Tibial nerve (tissue), 4 donors: ENCODE measurements at places on chromosomes 12 and 14.

DNA sequence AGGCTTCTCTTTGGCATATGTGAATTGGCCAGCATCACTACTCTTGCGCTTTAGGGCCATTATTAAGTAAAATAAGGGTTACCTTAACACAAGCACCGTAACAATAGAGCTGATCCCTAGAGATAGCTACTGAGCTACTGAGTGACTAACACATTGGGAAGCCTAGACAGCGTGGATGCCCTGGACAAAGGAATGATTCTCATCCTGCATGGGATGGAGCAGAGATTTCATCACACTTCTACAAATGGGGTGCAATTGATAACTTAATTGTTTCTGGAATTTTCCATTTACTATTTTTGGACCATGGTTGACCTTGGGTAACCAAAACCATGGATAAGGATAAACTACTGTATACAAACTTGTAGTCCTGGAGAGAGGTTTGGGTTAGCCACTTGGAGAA, 57.1 kb downstream of the FBXO34 start:
- no peaks in the 10 kb centered on the region for H3K27me3 ChIP-seq

GRCh38 chr12:89971880-89972279, 263.2 kb upstream of the ATP2B1 start:
- DNase-seq: no peak
- no peak overlapping the region for H3K4me3 ChIP-seq
- H3K36me3 ChIP-seq: no peaks in the 10 kb centered on the region
- no peaks in the 10 kb centered on the region for H3K27me3 ChIP-seq

- no peak overlapping the region for H3K4me3 ChIP-seq
- peak overlapping the region; percentile 74 for H3K27ac ChIP-seq
- no peaks in the 10 kb centered on the region for H3K36me3 ChIP-seq
- H3K27me3 ChIP-seq: no peaks in the 10 kb centered on the region
- peaks cover 4% of the 10 kb centered on the region for H3K4me1 ChIP-seq
These were observed 237.1 kb downstream of the SLC41A2 start for GRCh38 chr12:104721039-104721405.

- H3K4me1 ChIP-seq: no peaks in the 10 kb centered on the region
- no peaks in the 10 kb centered on the region for H3K36me3 ChIP-seq
- no peak overlapping the region for H3K4me3 ChIP-seq
- no peaks in the 10 kb centered on the region for H3K27me3 ChIP-seq
- DNase-seq: no peak
These were observed 63.2 kb upstream of the RFX4 start for GRCh38 chr12:106519607-106520021.

DNA sequence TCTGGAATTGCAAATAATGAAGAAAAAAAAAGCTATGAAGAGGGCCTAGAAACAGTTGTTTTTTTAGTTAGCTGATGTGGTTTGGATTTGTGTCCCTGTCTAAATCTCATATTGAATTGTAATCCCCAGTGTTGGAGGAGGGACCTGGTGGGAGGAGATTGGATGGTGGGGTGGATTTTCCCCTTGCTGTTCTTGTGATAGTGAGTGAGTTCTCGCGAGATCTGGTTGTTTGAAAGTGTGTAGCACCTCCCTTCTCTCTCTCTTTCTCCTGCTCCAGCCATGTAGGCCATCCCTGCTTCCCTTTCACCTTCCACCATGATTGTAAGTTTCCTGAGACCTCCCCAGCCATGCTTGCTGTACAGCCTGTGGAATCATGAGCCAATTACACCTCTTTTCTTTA, 126.1 kb downstream of the ASCL4 start:
- no peaks in the 10 kb centered on the region for H3K36me3 ChIP-seq
- H3K27me3 ChIP-seq: peaks cover 9% of the 10 kb centered on the region
- H3K4me1 ChIP-seq: peaks cover 8% of the 10 kb centered on the region
- DNase-seq: no peak

GRCh38 chr12:108317308-108318234, 21.5 kb downstream of the CMKLR1 start:
- no peak overlapping the region for H3K4me3 ChIP-seq
- H3K27me3 ChIP-seq: no peaks in the 10 kb centered on the region
- H3K36me3 ChIP-seq: no peaks in the 10 kb centered on the region

DNA sequence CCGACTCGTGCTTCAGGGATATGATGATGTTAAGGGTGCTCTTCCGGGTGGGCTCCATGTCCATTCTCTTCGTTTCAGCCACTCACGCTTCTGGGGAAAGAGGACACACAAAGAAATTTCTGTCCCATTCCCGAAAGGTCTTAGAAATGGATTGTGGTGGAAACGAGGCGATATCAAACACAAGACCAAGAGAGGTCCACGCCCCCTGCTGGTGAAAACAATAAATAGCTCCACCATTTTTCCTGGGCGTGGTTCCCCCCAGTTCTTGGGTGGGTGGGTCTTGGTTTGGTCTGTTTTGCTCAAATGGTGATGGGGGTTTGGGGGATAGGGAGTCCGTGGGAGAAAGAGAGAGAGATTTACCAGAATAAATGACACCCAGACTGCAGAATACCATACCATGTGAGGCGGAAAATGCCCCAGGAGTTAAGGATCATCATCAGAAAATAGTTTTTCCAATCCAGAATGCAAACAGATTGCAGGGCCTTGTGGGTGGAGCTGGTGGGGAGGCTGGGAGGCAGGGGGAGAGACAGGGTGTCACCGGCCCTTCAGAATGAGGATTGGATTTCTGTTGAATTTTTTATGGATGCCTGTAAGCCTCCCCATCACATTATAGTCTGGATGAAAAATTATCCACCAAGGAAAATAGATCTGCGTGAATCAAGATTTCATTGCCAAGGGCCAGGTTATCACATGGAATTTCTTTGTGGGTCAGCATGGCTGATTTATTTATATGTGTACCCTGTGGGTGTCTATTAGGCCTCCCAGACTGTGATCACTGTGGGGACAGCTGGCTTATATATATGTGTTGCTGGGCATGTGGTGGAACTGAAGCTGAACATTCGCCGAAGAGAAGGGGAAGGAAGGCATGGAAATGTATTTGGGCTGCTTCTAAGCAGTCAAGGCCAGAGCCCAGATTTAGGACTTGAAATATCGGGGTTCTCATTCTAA, 55.8 kb downstream of the SRRM4 start:
- H3K27ac ChIP-seq: no peak overlapping the region
- no peak overlapping the region for H3K4me3 ChIP-seq
- H3K4me1 ChIP-seq: no peaks in the 10 kb centered on the region
- peak; percentile 10 for DNase-seq
- H3K36me3 ChIP-seq: no peaks in the 10 kb centered on the region
- no peaks in the 10 kb centered on the region for H3K27me3 ChIP-seq

- H3K4me1 ChIP-seq: no peaks in the 10 kb centered on the region
- no peak for DNase-seq
- no peak overlapping the region for H3K27ac ChIP-seq
- no peaks in the 10 kb centered on the region for H3K27me3 ChIP-seq
- no peak overlapping the region for H3K4me3 ChIP-seq
These were observed 755.8 kb upstream of the FBXO33 start for GRCh38 chr14:40188006-40188405.

GRCh38 chr12:66290716-66291200, 11.5 kb upstream of the HELB start:
- H3K27me3 ChIP-seq: no peaks in the 10 kb centered on the region
- no peaks in the 10 kb centered on the region for H3K36me3 ChIP-seq
- no peak for DNase-seq
- H3K4me3 ChIP-seq: no peak overlapping the region

DNA sequence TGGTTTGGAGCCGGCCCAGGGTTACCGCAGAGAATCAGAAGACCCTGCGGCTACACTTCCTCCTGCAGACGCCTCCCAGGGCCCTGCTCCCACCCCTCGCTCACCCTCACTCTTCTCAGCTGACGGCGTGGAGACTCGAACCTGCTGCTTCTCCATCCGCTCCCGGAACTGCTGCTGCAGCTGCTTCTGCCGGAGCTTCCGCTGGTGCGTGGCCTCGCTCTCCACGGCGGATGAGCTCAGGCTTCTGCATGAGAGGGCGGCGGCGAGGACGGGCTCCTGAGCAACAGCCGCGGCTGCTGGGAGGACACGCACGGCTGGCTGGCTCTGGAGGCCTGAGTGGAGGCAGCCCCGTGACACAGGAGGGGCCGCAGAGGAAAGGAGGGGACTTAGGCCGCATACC, 33.3 kb downstream of the RAD52 start:
- no peaks in the 10 kb centered on the region for H3K4me1 ChIP-seq
- no peak for DNase-seq
- H3K4me3 ChIP-seq: no peak overlapping the region

DNA sequence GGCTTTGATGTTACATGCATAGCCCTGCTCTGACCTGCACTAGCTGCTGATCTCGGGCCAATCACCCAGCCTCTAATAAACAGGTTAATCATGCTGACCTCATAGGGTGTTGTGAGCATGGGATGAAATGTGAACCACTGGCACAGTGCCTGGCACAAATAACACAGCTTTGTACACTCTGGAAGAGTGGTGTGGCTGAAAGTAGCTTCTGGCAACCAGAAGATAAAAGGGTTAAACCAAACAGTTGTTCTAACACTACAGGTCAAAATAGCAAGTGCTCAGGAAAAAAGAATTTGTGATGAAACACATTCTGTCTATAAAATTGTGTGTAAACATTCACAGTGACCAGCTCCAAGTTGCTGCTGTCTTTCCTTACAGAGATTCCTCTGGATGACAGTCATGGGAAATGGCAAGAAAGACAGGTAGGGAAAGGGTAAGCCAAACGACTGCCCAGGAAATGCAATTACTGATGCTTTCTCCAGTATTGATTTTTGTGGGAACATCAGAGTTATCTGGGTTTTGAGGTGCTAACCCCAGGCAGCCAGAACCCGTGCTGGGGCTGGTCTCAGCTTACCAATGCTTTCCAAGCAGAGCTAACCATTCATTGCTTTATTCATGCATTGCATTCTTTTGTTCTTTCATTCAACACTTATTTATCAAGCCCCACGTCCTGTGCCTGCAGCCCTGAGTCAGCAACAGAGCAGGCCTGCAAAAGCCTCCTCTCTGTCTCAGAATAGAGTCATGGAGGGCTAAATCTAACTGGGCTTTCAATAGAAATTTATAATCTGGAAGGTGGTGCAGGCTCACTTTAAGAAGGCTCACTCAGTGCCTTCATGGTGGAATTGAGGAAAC, 38.1 kb upstream of the CAPRIN2 start:
- H3K4me3 ChIP-seq: no peak overlapping the region
- no peaks in the 10 kb centered on the region for H3K4me1 ChIP-seq
- H3K27ac ChIP-seq: no peak overlapping the region
- DNase-seq: no peak

DNA sequence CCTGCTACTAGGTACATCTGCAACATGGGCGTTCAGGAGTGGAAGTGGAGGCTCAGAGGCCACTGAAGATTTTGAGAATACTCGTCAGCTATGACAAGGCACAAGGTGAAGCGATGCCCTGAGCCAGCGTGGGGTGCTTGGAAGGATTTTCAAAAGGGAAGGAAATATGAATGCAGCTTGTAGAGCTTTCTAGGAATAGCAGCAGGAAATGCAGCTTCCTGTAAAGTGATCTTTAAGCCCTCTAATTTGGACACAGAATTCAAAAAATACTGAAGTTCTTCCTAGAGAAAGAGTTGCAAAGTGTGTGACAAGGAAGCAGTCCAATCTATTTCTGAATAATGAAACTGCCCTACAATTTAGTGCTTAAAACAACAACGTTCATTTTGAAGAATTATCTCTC, 13.2 kb upstream of the C1S start:
- H3K27ac ChIP-seq: no peak overlapping the region
- DNase-seq: no peak
- H3K4me1 ChIP-seq: no peaks in the 10 kb centered on the region
- H3K27me3 ChIP-seq: no peaks in the 10 kb centered on the region
- H3K36me3 ChIP-seq: no peaks in the 10 kb centered on the region
- H3K4me3 ChIP-seq: no peak overlapping the region

DNA sequence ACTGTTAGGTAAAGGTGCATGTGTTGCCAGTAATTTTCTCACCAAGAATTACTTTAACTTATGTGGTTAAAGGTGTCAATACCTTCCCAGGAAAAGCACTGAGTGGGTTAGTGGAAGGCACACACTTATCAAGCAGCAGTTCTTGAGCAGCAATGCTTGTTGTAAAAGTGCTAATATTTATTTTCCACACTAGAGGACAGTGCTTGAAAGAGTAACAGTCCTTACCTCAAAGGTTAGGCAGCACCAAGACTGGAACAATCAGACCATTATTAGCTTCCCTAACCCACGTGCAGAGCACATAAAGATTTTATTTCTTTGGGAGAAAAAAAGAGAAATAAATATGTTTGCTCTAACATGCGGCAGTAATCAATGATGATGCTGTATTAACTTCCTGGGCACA, 48.8 kb upstream of the KRR1 start:
- H3K36me3 ChIP-seq: no peaks in the 10 kb centered on the region
- H3K4me3 ChIP-seq: no peak overlapping the region
- no peaks in the 10 kb centered on the region for H3K4me1 ChIP-seq
- no peak overlapping the region for H3K27ac ChIP-seq
- DNase-seq: no peak
- H3K27me3 ChIP-seq: no peaks in the 10 kb centered on the region

DNA sequence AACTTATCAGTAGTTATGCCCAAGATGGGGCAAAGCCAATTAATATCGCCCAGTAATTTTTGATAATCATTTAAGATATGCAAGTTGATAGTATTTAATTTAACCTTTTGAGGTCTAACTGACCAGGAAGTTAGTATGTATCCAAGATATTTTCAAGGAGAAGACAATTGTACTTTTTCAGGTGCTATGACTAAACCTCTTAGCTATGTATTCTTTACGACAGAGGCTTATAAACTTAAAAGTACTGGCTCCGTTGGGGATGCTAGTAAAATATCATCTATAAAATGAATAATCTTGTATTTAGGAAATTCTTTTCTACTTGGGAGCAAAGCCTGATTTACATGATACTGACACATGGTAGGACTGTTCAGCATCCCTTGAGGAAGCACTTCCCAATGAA, 40.3 kb downstream of the TMTC3 start:
- H3K4me1 ChIP-seq: no peaks in the 10 kb centered on the region
- no peak overlapping the region for H3K4me3 ChIP-seq
- H3K27ac ChIP-seq: no peak overlapping the region
- DNase-seq: no peak
- peaks cover 73% of the 10 kb centered on the region for H3K36me3 ChIP-seq

- peaks cover 24% of the 10 kb centered on the region for H3K36me3 ChIP-seq
- no peaks in the 10 kb centered on the region for H3K27me3 ChIP-seq
- H3K4me1 ChIP-seq: peaks cover 30% of the 10 kb centered on the region
- H3K4me3 ChIP-seq: no peak overlapping the region
These were observed 19.0 kb downstream of the ZDHHC22 start for GRCh38 chr14:77122526-77123125.

- H3K27me3 ChIP-seq: no peaks in the 10 kb centered on the region
- no peaks in the 10 kb centered on the region for H3K36me3 ChIP-seq
- H3K27ac ChIP-seq: no peak overlapping the region
- DNase-seq: peak; percentile 1
These were observed 39.8 kb downstream of the CACNA2D4 start for GRCh38 chr12:1878695-1879094.

GRCh38 chr12:50641566-50641965, 122.3 kb upstream of the ATF1 start:
- no peaks in the 10 kb centered on the region for H3K4me1 ChIP-seq
- no peak overlapping the region for H3K27ac ChIP-seq
- H3K4me3 ChIP-seq: no peak overlapping the region
- H3K27me3 ChIP-seq: no peaks in the 10 kb centered on the region
